HEK293T (cell line): ENCODE measurements at places on chromosomes 6 and 20.

DNA sequence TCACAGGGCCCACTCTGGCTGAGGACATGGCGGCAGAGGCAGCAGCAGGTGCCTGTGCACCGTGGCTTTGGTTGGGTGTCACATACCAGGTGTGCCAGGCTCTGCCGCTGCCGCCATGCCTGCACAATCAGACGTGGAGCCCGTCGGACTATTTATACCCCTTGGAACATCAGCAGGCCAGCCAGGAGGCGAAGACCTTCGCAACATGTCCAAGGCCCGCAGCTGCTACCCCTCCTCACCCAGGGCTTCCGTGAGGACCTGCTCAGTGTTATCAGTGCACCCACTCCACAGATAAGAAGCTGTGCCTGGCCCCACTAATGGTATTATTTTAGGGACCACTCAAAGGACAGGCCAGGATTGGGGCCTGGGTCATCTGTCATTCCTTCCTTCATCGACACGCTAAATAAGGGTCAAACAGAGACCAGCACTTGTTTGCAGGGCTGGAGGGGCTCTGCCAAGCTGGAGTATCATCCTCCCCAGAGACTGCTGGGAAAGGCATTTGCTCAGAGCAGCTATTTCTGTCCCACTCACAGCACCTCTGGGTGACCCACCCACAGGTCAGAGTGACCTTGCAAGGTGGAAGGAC is 109.2 kb downstream of the BMP7 start:
- no peak for DNase-seq

DNA sequence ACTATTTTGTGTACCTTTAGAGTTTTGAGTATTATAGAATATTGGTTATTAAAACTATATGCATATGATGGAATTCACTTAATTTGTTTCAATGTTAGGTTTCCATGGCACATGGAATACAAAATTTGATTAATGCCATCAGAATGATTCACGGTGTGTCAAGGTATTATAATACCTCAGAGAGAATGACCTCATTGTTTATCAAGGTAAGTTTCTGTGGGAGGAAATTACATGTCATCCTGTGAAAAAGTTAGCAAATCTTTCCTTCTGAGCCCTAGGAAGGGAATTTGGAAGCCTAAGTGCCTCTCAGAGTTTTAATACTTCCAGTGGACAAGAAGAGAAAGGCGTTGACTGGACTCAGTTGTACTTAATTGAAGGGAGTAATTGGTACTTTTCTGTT is 40.8 kb downstream of the DNAH8 start:
- no peak for DNase-seq

DNA sequence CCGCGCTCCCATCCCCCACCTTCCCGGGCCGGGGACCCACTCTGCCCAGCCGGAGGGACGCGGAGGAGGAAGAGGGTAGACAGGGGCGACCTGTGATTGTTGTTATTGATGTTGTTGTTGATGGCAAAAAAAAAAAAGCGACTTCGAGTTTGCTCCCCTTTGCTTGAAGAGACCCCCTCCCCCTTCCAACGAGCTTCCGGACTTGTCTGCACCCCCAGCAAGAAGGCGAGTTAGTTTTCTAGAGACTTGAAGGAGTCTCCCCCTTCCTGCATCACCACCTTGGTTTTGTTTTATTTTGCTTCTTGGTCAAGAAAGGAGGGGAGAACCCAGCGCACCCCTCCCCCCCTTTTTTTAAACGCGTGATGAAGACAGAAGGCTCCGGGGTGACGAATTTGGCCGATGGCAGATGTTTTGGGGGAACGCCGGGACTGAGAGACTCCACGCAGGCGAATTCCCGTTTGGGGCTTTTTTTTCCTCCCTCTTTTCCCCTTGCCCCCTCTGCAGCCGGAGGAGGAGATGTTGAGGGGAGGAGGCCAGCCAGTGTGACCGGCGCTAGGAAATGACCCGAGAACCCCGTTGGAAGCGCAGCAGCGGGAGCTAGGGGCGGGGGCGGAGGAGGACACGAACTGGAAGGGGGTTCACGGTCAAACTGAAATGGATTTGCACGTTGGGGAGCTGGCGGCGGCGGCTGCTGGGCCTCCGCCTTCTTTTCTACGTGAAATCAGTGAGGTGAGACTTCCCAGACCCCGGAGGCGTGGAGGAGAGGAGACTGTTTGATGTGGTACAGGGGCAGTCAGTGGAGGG is 2.8 kb downstream of the SOX4 start:
- peak; percentile 16 for DNase-seq

DNA sequence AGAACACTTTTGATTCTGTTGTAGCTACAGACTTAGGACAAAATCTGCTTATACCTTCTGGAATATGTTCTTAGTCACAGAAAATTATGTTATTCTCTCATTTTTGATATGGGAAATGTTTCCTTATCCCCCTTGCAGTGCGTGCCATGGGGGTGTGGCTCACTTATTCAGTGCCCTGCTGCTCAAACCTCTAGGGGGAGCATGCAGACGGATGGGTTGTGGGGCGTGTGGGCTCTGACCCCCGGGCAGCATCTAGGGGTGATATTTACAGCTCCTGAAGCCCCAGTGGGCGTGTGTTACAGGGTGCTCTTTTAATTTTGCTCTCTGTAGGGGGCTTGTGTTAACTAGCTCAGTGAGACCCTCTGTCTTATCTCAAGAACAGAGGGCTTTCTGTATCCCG is 61.3 kb upstream of the FERMT1 start:
- no peak for DNase-seq

GRCh38 chr6:74519163-74519562 is 686.7 kb downstream of the COL12A1 start:
- DNase-seq: no peak
